ENCODE measurements at places on chromosomes 2 and 18. TPM values are rescaled to one million over a fixed set of nuclear protein-coding genes. Genes with fewer than 3 reads are reported as not detected.
A peak's percentile ranks its signal among the peaks of the same experiment; 100 is the strongest.

DNA sequence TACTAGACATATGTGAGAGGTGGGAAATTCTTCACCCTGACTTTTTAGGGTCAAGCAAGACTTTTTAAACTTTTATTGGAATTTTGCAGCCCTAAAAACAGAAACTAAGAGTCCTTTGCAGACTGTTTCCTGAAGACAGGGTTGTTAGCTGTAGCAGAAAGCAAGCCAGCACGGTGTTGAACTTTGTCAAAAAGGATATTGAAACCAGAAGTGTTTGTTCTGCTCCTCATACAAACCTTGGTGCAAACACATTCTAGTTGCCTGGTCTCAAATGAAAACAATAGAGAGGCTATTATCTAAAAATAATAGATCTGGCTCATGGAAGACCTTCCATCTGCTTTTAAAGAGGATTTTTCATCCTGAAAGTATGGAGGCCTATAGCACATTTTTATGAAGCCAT lies 65.8 kb upstream of the IGFBP5 start:
- no peaks in the 10 kb centered on the region for H3K27me3 ChIP-seq
- peak overlapping the region; percentile 8 for H3K27ac ChIP-seq
- H3K4me1 ChIP-seq: peaks cover 14% of the 10 kb centered on the region
- DNase-seq: no peak
- no peak overlapping the region for H3K4me3 ChIP-seq

DNA sequence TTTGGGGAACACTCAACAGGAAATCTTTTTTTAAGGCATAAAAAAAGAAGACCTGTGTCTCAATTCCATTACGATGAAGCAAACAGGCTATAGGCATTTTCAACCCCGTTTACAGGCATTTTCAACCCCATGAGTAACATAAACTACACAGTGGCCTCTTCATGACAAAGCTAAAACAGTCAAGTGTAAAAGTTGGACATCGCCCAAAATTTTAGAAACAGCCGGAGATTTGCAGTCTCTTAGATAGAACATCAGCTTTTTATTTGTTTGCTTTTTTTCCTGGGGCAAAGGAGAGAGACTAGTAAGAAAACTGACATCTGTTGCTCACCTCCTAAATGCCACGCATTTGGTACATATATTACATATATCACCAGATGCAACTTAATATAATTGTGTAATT lies 173.7 kb downstream of the CMPK2 start:
- no peak overlapping the region for H3K27ac ChIP-seq
- no peak overlapping the region for H3K4me3 ChIP-seq
- no peaks in the 10 kb centered on the region for H3K27me3 ChIP-seq

Gene PARD6G
- total RNA-seq: 9.9 TPM

GRCh38 chr2:49982871-49983270 lies 828.6 kb upstream of the FSHR start:
- no peaks in the 10 kb centered on the region for H3K27me3 ChIP-seq

- H3K27ac ChIP-seq: no peak overlapping the region
- H3K27me3 ChIP-seq: no peaks in the 10 kb centered on the region
- H3K36me3 ChIP-seq: no peaks in the 10 kb centered on the region
- H3K4me3 ChIP-seq: no peak overlapping the region
- DNase-seq: peak; percentile 62
Measured at GRCh38 chr2:126932966-126933710, 34.4 kb downstream of the TEX51 start.

DNA sequence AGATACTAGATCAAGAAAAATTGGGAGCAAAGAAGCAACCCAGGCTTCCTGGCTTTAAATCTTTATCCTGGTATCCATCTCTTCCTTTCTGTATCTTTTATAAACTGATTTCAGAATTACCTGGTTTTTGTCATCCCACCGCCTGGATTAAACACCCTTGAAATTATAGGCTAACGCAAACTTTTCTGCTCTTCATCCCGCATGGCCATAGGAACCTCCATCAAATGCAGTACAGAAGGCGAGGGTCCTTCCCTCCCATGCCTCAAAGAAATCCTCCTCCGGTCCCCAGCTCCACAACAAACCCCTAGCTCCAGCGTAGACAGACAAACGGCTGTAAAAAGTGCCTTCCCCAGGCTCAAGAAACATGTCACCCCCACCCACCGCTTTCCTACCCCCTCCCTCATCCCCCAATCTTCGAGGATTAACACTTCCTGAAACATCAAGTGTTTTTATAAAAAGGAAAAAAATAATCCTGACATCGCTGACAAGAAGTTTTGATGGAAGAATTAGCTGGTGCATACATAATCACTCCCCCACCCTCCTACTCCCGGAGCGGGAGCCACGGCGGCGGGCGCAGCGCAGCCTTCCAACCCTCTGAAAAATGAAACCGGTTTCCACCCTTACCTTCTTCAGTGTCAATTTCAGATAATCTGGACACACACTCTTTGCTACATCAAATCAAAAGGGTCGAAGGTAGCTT lies 7.6 kb downstream of the DLX1 start:
- no peak overlapping the region for H3K4me3 ChIP-seq
- peaks cover 33% of the 10 kb centered on the region for H3K4me1 ChIP-seq
- H3K27me3 ChIP-seq: peaks cover 29% of the 10 kb centered on the region
- no peak for DNase-seq
- H3K36me3 ChIP-seq: no peaks in the 10 kb centered on the region
- no peak overlapping the region for H3K27ac ChIP-seq

Gene MAP3K19
- not detected for total RNA-seq

DNA sequence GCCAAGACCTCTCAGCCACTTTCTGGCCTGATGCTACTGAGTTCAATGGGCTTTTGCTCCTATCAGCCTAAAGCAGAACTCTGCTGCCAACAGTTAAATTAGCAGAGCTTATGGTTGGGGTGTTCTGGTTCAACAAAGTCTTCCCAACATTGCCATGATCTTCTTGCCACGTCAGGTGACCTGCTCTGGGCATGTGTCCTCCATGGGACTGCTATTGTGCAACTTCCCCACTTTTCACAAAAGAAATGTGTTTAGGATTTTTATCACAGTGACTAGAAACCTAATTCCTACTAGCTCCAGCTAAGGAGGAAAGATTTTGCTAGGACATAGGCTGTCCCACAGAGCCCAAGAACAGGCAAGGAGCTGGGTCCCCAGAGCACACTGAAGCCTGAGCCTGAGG lies 56.4 kb downstream of the ALK start:
- peak; percentile 57 for DNase-seq
- H3K36me3 ChIP-seq: no peaks in the 10 kb centered on the region
- no peaks in the 10 kb centered on the region for H3K27me3 ChIP-seq
- H3K4me1 ChIP-seq: no peaks in the 10 kb centered on the region

GRCh38 chr2:134148843-134149472 lies 104.9 kb upstream of the MGAT5 start:
- H3K4me1 ChIP-seq: peaks cover 8% of the 10 kb centered on the region
- no peaks in the 10 kb centered on the region for H3K36me3 ChIP-seq
- H3K27ac ChIP-seq: no peak overlapping the region
- H3K27me3 ChIP-seq: no peaks in the 10 kb centered on the region
- no peak overlapping the region for H3K4me3 ChIP-seq

DNA sequence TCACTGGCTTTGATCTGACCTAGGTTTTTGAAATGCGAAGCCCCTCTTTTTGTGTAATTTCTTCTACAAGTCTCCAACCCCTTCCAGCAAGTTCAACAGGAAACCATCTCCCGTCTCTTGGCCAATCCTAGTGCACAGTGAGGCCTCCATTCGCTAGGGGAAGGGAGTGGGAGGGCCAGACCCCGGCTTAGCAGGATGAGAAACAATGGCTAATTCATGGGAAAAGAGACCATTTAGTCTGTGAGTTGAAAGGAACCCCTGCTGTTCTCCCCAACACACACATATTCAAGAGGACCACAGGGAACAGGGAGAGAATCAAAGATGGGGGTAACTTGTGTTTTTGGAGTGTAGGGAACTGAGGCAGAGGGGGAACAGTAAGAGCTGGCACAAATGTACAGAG lies 83.0 kb downstream of the RTN4 start:
- H3K27ac ChIP-seq: no peak overlapping the region
- H3K4me1 ChIP-seq: peaks cover 19% of the 10 kb centered on the region
- no peaks in the 10 kb centered on the region for H3K27me3 ChIP-seq
- no peaks in the 10 kb centered on the region for H3K36me3 ChIP-seq
- DNase-seq: no peak

GRCh38 chr2:10085043-10085667 lies 4.9 kb upstream of the CYS1 start:
- no peak for DNase-seq
- no peaks in the 10 kb centered on the region for H3K36me3 ChIP-seq
- H3K27ac ChIP-seq: no peak overlapping the region
- H3K4me3 ChIP-seq: no peak overlapping the region

DNA sequence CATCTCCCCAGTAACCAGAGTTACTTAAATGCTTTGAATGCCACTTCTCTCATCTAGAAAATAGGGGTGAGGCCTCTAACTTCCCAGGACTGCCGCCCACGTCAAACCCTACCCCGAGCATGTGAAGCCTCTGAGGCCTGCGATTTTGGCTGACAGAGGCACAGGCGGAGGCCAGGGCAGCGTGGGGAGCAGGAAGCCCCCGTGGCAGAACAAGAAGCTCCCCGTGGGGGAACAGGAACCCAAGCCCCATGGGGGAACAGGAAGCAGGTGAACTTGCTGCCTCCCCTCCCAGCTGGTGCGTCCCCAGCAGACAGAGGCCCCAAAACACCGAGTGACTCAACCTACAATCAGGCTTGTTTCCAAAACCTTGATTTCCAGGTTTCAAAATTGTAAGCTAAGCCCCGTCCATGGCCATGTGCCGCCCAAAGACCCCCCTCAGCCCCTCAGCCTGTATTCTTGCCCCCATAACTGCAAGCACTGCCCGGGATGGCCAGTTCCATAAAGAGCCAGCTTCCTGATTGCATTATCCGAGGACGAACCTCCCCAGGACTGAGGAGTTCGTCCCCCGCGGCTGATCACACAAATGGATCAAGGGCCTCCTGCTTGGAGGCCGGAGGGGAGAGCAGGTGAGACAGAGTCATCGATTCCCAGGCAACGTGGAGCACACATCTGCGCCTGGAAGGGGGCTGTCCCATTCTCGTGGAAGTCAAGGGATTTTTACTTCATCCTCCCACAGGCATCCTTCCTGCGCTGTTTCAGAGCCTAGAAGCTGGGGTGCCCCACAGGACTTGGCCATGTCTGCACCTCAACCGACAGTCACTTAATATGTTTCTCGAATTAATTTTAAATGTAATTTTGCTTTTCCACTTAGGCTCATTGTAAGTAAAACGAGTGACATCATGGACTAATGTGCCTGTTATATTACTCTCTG lies 36.3 kb upstream of the CTDP1 start:
- peaks cover 5% of the 10 kb centered on the region for H3K4me1 ChIP-seq
- no peaks in the 10 kb centered on the region for H3K36me3 ChIP-seq
- H3K4me3 ChIP-seq: no peak overlapping the region

- no peaks in the 10 kb centered on the region for H3K36me3 ChIP-seq
Measured at GRCh38 chr18:23963443-23964165, 51.0 kb upstream of the TTC39C start.

DNA sequence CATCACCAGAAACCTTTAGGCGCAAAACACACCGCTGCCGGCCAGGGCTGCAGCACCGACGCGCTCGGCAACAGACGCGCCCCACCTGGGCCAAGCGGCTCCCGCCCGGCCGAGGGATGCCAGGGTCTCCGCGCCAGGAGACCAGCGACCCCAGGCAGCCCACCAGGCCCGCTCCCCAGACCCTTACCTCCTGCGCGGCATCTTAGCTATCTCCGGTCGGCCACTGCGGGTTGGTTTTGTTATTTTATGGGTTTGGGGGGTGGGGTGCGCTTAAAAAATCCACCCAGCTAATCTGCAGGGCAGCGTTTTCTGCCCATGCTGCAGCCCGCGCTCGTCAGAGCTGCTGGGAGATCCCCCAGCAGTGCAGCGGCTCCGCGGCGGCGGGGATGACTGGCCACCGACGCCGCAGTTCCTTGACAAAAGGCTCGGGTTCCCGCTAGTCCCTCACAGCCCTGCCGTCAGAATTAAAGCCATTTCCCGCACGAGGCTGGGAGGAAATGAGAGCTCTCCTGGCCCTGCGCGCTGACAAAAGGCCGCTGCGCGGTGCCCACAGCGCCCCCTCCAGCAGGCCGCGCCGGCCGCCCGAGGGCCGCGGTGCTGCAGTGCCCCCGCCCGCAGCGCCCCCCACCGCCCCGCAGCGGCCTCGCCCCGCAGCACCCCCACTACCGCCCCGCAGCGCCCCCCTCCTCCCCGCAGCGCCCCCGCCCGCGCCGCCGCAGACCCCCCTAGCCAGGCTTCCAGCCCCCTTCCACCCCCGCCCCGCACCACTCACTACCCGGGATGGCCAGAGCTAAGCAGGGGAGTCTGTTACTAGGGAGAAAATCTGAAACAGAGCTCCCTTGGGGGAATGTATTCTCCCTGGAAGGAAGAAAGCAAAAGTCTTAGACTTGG lies at the start of gene ADD2:
Gene ADD2, minus strand, starts transcription at position 502 of the 891 bp plus-strand sequence. CDS start 61,792 bp downstream, outside the sequence.
- H3K36me3 ChIP-seq: no peaks in the 10 kb centered on the region
- peaks cover 16% of the 10 kb centered on the region for H3K27me3 ChIP-seq
- peak within 1 kb of the TSS; percentile 47 for H3K4me3 ChIP-seq
- peak within 1 kb of the TSS; percentile 43 for H3K27ac ChIP-seq
- no peak for DNase-seq

- DNase-seq: no peak
- peaks cover 14% of the 10 kb centered on the region for H3K4me1 ChIP-seq
- H3K4me3 ChIP-seq: no peak overlapping the region
- no peak overlapping the region for H3K27ac ChIP-seq
Measured at GRCh38 chr18:45670281-45670962, 53.6 kb upstream of the SLC14A1 start.

GRCh38 chr2:215454519-215455246 lies 18.8 kb upstream of the FN1 start:
- H3K27me3 ChIP-seq: no peaks in the 10 kb centered on the region
- H3K36me3 ChIP-seq: no peaks in the 10 kb centered on the region
- no peaks in the 10 kb centered on the region for H3K4me1 ChIP-seq
- H3K27ac ChIP-seq: no peak overlapping the region
- DNase-seq: no peak
- no peak overlapping the region for H3K4me3 ChIP-seq

- no peaks in the 10 kb centered on the region for H3K27me3 ChIP-seq
- H3K4me3 ChIP-seq: no peak overlapping the region
- H3K4me1 ChIP-seq: peaks cover 33% of the 10 kb centered on the region
- H3K27ac ChIP-seq: no peak overlapping the region
- DNase-seq: no peak
- no peaks in the 10 kb centered on the region for H3K36me3 ChIP-seq
Measured at GRCh38 chr2:160657196-160657595, 163.6 kb upstream of the RBMS1 start.

Gene TEX261
- 35.4 TPM for total RNA-seq

- H3K36me3 ChIP-seq: no peaks in the 10 kb centered on the region
- peak overlapping the region; percentile 89 for H3K27ac ChIP-seq
- no peaks in the 10 kb centered on the region for H3K27me3 ChIP-seq
- peaks cover 57% of the 10 kb centered on the region for H3K4me1 ChIP-seq
- DNase-seq: no peak
Measured at GRCh38 chr2:144518748-144519596, 947 bp downstream of the ZEB2 start.

GRCh38 chr2:127003070-127003800 lies 103.7 kb downstream of the BIN1 start:
- H3K4me3 ChIP-seq: no peak overlapping the region
- H3K36me3 ChIP-seq: no peaks in the 10 kb centered on the region
- peak; percentile 87 for DNase-seq

Gene TRIB2
- 52.3 TPM for total RNA-seq

Gene EPAS1
- 171 TPM for total RNA-seq

Gene MYCN
- total RNA-seq: 1.2 TPM

Gene ZNF892
- 12.0 TPM for total RNA-seq

Measured in esophagus muscularis mucosa (tissue), 4 donors.